ENCODE measurements at places on chromosomes 5 and 9.

DNA sequence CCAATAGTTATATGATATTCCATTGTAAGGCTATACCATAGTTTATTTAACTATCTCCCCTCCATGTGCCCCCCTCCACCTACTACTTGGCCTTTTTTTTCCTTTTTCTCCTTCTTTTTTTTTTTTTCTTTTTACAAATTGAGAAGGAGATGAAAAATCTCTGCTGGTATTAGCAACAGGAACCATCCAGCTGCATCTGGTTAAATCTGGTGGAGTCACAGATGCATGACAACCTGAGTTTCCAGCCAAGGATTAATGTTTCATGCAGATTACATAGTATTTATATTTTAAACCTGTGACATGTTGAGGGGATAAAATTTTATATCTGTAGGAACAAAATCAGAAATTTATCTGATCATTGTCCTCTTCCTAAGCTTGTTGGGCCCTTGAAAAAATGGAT, 128.5 kb upstream of the IQGAP2 start:
- DNase-seq: no peak

GRCh38 chr9:126276056-126276728, 50.4 kb upstream of the MVB12B start:
- no peak for DNase-seq

- DNase-seq: no peak
These were observed 5.3 kb upstream of the LHFPL2 start for GRCh38 chr5:78653681-78654366.

- no peak for DNase-seq
These were observed 30.2 kb upstream of the HSPA9 start for GRCh38 chr5:138605254-138605972.

DNA sequence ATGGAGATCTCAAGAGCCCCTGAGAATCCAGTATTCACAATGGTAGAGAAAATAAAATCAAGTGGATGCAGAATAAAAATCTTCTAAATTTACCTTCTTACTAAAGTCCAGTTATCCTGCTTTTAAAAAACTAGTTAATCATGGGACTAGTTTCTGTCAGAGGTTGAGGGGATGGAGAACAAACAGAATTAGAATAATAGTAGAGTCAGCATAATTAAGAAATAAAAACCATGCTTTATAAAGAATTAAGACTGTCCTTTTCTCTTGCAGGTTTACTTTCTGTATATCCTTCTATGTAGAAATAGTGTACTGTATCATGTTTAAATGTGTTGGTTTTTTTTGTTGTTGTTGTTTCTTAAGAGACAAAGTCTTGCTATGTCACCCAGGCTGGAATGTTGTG, 23.0 kb downstream of the ACOT12 start:
- DNase-seq: no peak

DNA sequence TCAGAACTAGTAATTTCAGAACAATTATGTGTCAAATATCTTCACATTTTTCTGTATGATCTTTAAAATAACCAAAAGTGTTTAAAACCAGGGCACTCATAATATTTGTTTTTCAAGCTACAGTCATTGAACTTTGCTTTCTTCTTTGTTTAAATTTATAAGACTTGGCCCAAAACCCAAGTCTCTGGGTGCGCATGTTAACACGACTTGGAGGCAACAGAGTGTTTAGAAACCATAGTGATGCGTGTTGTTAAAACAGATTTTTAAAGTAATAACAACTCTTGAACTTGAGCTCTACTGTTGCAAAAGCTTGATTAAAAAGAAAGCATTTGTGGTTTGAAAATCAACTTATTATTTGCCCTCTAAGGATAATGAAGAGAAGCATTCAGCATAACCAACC, 26.0 kb upstream of the GRIN3A start:
- DNase-seq: no peak

- DNase-seq: no peak
These were observed 423.6 kb downstream of the IRX1 start for GRCh38 chr5:4019009-4019769.

DNA sequence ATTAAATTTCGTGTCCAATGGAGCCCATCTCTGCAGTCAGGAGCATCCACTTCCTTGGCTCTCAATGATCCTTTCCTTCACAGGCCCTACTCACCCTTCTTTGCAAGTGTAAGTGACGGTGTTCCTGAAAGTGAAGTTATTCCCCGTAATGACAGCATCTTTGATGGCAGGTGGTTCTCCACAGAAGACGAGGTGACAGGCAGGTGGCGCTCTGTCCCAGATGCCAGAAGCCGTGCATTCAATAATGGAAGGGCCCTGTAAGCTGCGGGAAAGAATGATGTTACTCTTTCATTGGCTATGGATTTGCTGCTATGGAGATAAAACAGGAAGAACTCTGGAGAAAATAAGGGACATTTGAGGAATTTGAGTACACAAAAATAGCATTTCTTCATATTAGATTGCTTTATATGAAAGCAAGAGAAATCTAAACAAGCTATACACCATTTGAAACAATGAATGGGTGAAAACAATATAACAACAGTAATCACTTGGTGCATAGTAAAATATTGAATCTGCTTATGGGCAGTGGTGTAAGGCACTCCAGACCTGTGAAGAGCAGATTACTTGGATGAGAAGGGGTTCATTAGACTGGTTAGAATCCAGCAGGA, 89.9 kb upstream of the TXNDC8 start:
- no peak for DNase-seq

DNA sequence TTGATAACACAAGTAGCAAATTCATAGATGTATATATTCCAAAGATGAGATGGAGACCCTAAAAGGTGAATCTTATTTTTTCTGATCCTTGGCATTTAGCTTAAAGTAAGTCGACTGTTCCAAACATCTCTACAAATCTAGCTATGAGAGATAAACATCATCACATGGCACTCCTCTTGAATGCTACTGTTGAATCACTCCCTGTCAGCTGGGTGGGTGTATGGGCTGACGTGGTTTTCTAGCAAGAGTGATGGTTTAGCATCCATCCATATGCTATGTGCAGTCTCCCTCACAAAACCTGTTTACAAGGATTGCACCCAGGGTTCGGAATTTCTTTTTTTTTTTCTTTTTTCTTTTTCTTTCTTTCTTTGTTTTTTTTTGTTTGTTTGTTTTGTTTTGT, 13.8 kb downstream of the ACO1 start:
- DNase-seq: no peak

- no peak for DNase-seq
These were observed 44.7 kb upstream of the IZUMO3 start for GRCh38 chr9:24590432-24590831.

DNA sequence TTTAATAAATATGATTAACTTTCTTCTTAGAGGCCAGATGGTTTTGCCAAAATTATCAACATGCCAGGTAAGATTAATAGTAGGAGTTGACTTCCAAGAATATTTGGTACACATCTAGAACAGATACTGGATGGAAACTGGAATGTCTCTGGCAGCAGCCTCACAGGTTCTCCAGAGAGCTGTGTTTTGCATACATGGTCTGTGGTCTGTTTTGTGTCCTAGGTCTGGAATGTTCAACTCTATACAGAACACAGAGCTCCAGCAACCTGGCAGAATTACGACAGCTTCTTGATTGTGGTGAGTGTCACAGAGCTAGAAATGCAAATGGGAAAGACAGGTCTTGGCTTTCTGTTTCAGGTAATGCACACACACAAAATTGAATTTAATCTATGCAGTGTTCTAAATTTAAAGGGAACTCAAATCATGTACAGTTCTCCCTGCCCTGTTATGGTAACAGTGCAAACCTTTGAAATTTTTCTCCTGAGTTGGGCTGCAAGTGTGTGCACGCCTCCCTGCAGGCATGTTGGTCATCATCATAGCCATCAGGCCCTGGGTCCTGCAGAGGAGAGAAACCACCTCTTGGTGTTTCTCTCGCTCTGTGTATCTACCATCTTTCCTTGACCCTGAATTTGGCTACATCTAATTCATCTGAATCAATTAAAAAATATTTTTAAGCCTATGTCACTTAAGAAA, 58.3 kb downstream of the PIK3R1 start:
- DNase-seq: no peak

DNA sequence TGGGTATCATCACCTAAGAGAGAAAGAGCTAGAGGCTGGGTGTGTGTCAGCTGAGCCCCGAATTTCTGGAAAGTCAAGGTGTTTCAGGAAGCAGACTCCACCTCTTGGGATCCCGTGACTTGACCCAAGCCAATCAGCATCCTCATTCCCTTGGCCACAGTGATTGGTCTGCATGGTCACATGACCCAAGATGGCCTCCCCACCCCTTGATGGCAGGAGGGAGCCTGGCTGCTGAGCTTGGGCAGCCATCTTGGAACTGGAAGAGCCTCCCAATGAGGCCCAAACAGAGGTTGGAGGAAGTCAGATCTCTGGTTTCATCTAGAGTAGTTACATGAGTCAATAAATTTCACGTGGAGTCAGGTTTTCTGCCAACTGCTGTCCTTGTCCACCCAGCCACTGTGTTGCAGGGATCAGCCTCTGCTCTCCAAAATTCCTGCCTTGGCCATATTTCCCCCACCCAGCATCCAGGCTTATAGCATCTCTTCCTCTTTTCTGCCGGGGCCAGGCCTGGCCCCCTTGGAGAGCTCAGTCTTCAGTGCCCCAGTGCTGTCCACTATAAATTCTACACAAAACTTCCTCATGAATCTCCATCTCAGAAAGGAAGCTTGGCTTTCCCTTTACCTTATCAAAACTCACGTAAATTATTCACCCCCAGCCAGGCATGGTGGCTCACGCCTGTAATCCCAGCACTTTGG, 17.2 kb upstream of the SUSD3 start:
- DNase-seq: no peak

DNA sequence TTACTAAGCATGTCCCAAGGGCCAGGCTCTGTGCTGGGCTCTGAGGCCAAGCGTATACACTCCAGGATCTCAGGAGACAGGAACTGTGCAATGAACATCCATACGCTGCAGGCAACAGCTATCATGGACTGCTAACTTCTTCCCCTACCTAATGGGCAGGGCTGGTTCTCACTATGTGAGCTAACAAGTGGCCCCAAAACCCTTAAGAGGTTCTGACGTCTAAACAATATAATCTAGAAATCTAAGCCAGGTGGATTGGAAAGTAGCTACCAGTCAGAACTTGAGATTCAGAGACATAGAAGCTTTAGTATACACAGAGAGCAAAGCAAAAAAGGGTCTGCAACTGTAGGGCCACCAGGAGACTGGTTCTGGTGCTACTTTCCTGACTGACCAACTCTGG, 27.6 kb downstream of the ABCA1 start:
- no peak for DNase-seq

DNA sequence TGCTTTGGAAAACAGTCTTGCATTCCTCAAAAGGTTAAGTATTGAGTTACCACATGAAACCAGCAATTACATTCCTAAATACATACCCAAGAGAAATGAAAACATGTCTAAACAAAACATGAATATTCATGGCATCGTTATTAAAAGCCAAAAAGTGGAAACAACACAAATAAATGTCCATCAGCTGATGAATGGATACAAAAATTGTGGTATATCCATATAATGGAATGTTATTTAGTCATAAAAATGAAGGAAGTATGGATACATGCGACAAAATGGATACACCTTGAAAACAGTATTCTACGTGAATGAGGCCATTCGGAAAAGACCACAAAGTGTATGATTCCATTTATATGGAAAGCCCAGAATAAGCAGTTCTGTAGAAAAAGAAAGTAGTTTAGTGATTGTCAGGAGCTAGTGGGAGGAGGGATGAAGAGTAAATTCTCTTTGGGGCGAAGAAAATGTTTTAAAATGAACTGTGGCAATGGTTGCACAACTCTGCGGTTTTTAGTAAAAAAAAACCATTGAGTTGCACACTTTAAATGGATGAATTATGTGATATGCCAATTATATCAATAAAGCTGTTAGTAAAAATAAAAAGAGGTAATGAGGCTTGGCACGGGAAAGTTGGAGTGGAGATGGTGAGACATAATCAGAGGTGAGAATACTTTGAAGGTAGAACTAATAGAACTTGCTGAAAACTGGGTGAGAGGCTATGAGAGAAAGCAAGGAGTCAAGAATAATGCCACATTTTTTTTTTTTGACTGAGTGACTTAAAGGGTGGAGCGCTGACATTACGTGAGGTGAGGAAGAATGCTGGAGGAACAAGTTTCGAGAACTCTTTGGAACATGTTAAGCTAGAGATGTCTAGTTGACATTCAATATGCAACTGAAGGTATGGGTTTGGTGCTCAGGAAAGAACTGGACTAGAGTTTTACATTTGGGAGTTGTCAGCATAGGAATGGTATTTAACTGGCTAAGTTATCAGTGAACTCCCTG, 194.9 kb upstream of the ZNF608 start:
- DNase-seq: no peak

- no peak for DNase-seq
These were observed 47.3 kb upstream of the ANXA1 start for GRCh38 chr9:73104342-73104741.

GRCh38 chr5:133121611-133122150, 69.9 kb downstream of the HSPA4 start:
- DNase-seq: no peak

GRCh38 chr5:60856066-60856465, 12.0 kb upstream of the ELOVL7 start:
- DNase-seq: no peak

DNA sequence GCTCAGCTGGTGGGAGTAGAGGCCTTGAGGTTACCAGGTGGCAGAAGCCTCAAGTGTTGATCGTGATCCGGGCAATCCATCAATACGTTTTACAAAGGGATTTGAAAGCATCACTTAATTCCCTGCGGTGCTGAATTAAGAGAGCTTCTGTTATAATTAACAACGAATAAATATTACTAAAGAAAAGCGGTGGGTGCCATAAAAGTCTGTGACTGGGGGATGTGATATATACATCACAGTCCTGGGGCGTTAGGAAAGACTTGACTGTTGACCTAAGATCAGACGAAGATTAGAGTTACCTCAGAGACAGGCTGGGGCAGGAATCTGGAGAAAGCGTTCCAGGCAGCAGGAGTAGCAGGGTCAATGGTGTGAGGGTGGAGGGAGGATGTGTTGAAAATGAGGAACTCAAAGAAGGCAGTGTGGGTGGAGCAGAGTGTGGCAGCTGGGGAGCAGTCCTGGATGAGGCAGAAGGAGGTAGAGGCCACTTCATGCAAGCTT, 6.7 kb upstream of the C5orf63 start:
- DNase-seq: peak; percentile 88

- no peak for DNase-seq
These were observed 99.8 kb upstream of the MAP1B start for GRCh38 chr5:72007336-72008111.

GRCh38 chr5:76542887-76543690, 80.1 kb downstream of the F2RL2 start:
- no peak for DNase-seq

GRCh38 chr9:130634801-130635200, 29.6 kb upstream of the PRDM12 start:
- DNase-seq: no peak
